ENCODE measurements at places on chromosomes 3 and 15.

- DNase-seq, result peak; percentile 68
Observed at GRCh38 chr3:64530434-64531049, 157.3 kb downstream of the ADAMTS9 start.

GRCh38 chr3:25503898-25504301 lies 75.8 kb downstream of the RARB start:
- DNase-seq, result no peak

- DNase-seq, result no peak
Observed at GRCh38 chr3:157428853-157429252, 7.8 kb upstream of the PTX3 start.

DNA sequence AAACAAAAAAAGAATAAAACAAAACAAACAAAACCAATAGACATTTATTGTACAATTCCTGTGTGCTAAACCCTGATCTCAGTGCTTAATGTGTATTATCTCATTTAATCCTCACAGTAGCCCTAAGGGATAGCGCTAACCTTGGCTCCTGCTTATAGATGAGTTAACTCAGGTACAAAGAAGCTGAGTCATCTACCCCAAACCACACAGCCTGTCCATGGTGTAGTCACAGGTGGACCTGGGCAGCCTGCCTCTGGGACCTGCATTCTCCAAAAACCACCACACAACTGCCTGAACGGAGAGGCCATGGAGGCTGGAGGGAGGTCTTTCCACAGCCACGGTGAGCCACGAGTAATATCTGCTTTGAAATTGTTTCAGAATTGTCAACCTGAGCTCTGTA lies 5.5 kb upstream of the CLN6 start:
- DNase-seq, result no peak

DNA sequence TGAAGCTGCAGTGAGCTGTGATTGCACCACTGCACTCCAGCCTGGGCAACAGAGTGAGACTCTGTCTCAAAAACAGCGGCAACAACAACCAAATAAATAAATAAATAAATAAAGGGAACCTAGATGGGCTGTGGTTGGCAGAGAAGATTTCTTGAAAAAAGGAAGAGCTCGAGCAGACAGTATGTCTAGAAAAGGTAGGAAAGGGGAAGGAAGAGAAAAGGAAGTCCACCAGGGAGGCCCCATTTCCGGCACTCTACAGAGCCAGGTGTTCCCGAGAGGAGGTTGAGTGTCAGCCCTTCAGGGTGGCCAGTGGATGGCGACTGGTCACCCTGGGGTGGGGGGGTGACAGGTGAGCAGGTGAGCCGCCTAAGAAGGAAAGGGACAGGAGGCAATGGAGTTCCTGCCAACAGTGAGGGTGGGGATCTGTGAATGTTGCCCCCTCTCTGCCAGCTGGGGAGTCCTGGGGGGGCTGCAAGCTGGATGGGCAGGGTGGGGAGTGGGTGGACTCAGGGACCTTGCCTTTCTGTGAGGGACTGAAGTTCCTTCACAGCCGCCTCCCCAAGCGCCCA lies 14.8 kb downstream of the PAQR5 start:
- no peak for DNase-seq

DNA sequence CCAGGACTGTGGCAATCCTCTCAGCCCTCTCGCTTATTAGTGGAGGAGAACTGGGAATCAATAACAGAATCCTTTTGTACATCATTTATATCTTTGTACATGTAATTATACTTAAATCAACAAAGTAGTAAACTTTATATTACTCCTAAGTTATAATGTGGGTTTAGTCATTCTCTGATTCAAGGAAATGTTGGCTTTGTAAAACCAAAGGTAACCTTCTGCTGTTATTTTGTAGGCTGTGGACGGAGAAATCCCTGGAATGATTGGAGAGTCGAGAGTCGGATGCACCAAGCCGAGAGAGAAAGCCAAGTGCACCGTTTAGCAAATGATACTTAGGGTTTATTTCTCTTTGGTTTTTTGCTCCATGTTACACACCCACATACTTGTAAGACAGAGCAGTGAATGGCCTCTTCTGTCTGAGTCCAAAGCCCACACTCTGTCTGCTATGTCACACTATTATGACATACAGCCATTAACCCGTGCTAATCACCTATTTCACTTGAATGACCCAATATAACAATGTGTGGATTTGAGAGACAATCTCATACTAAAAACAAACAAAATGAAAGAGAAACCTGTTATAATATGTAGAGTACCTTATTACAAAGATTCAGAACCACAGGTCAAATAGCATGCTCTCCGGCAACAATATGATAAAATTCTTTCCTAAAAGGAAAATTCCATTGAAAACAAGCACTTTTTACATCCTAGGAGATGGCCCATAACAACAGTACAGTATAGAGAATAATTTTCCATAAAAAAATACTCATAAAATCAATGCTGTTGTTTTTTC lies 72.2 kb downstream of the MECOM start:
- no peak for DNase-seq

DNA sequence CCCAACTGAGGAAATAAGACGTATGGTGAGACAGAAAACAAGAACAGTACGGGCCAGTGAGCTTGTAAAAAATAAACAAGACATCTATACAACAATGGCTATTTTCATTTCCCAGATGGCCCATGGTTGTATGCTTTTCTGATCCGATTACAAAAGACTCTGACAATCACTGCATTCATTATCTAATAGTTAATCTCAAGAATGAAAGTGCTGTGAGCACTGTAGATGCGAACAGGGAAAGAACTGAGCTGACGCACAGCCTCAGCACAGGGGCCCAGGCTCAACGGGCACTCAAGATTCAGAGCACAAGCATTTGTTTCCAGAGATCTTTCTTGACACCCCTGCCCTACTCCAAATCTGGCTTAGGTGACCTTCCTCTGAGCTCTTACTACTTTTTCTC lies 6.9 kb downstream of the MTMR10 start:
- DNase-seq, result peak; percentile 36

GRCh38 chr3:190325923-190326322 lies 3.7 kb upstream of the CLDN1 start:
- DNase-seq, result no peak

DNA sequence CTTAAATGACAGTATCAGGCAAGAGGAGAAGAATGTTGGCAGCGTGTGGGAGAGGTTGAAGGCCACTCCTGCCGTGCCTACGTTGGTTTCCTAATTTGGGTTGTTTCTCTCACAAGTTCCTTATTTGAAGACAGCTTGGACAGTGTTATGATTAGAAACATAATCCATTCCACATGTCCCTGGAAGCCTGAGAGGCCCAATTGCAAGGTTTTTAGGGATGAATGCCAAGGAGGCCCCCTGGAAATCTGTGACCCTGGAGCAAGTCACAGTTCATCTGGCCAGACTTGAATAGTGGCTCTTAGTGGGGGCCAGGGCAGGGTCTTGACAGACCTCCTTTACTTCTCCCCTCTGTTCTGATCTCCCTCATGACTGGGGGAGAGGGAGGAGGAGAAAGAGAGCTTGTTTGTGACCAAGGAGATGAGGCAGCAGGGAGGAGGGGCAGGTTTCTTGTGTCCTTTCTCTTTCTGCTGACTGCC lies 584.4 kb upstream of the TBL1XR1 start:
- DNase-seq, result no peak

Data from retina (tissue), 1 donor.